ENCODE measurements at places on chromosomes 2 and 18.

DNA sequence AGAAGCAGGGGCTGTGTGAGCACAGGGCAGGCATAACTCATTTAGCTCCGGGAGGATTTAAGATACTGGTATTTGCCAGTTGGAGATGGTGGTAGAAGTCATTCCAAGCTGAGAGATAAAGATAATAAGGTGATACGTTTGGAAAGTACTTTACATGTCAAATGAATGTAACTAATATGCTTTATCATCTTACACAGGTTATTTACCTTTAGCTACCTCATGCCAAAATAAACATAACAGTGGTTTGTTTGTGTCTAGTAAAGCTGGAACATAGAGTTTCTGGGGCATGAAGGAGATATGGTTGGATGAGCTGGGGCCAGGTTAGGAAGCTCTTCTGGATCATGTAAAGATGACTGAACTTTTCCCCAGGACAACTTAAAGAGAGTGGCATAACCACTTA, 126.9 kb upstream of the PIK3C3 start:
- DNase-seq = peak; percentile 93

GRCh38 chr18:69626643-69627242, 226.1 kb downstream of the DOK6 start:
- DNase-seq = peak; percentile 67

DNA sequence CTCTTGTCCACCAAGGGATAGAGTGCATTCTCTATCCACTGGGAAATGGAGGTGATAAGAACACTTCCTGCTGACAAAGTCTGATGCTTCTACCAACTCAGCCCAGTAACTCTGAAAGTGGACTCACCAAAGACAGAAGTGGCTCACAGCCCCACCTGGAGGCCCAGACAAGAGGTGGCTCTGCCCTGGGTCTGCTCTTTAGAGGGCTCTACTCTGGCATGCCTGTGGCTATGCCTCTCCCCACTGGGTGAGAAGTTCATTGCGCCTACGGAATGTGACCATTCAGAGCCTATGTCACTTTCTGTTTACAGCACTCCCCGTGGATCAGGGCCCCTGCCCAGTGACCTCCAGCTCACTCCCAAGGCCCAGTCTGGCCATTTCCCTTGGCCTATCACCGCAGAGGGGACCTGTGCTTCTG, 13.5 kb upstream of the XDH start:
- peak; percentile 8 for DNase-seq

- peak; percentile 99 for DNase-seq
These were observed 3.5 kb downstream of the ZCCHC2 start for GRCh38 chr18:62526098-62527025.

- peak; percentile 89 for DNase-seq
These were observed 44.6 kb downstream of the HAUS1 start for GRCh38 chr18:46148810-46149209.

DNA sequence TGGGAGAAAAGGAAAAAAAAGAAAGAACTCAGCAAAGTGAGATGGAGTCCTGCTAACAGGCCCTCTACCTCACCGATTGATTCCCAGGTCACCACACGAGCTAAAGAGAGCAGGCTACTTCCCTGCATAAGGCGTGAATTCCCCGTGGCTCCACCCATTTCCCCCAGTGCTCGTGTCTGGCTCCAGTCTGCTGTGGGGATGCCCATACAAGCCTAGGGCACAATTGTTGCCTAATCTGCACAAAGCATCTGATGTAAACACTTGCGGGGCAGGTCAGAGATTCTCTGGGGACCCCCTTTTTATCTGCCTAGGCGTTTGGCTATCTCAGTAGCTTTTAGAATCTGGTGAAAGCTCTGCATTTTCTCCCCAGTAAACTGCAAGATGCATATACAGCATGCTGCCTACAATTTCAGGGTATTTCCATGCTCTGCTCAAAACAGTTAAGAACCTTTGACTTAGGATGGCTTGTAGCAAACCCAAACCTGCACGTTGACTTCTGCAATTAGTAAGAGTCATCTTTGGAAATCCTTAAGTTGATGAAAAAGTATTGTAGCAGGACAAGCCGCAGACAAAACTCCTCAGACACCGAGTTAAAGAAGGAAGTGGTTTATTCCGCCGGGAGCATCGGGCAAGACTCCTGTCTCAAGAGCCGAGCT, 34.8 kb downstream of the MYO3B start:
- DNase-seq = no peak

DNA sequence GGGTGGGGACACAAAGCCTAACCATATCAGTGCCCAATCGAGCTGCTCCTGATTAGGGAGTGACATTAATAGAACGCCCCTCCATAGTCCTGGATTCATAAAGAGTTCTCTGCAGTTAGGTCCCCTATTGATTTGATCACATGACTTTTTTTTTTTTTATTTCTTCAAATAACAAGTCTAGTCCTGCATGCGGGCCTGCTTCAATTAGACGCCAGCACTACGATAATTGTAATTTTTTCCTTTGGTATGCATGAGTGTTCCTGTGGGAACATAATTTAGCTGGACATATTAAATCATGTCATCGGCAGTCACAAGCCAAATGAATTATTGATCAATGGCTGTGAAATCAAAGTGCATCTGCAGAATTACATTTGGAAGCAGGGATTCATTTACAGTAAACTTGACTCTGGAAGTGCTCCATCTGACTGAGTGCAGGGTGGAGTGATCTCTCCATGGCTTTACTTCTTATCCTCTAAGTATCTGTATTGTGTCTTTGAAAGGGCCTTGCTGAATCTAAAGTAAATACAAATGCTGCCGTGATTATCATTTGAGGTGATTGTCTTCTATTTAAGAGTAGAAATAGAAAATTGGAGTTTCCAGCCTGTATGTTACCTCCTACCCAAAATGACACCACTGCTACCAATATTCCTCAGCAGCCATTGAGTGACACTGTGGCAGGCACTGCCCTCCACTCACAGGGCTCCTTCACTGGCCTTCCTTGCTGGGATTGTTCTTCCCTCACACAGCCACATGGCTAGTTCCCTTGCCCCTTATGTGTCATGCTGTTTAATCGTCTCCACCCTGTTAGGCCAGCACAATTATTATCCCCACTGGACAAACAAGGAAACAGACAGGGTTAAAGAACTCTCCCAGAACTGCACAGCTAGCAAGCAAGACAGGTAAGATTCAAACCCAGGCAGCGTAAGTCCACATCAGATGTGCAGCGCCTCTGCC, 337.4 kb upstream of the ID2 start:
- no peak for DNase-seq

DNA sequence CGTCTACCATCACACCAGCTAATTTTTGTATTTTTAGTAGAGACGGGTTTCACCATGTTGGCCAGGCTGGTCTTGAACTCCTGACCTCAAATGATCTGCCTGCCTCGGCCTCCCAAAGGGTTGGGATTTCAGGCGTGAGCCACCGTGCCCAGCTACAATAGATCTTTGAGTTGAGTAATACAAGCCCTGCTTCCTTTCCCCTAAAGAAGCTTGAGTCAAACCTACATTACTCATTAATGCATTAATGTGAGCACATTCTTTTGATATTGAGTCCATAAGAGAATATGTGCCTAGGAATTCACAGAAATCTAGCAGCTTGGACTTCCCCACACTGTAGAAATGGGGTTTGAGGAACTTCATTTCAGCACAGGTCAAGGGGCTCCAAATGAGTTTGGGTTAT, 39.6 kb downstream of the PSMG2 start:
- DNase-seq = no peak
